Stimulated activated CD8-positive, alpha-beta memory T cell treated with anti-CD3 and anti-CD28 coated beads, Interleukin-2, amount 100 ng/mL, for 48 hours (primary cell): ENCODE measurements at places on chromosomes 5 and 9.

DNA sequence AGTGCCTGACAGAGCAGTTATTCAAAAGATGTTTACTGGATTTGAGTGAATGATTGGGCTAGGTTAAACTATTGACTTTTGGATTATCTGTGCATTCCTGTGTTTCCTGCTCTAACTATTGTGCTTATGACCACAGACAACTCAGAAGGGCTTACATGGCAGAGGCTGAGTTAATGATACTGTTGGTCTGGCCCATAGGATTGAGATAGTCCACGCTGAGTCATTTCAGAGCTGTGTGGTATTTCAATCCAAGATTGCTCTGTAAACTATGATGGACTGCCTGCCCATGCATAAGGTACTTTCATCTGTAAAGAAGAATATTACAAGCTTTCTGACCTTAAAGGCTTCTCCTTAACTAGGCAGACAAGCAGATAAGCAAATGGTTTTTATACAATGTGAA lies 49.1 kb upstream of the SLIT3 start:
- DNase-seq = no peak

DNA sequence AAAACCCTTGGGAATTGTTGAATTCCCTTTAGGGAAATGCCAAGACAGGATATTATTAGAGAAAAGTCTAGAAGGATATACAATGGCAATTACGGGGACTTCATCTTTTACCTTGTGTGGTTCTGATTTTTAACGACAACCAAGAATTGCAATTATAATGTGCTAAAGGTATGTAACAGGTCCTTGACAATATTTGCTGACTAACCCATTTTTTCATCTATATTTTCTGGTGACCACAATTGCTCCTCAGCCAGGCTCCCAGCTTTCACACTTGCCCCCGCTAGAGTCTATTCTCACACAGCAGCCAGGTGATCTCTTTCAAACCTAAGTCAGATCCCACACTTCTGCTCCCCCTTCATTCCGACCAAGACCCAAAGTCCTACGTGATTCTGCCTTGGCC lies 34.3 kb downstream of the BARHL1 start:
- DNase-seq = no peak

GRCh38 chr9:121476156-121476555 lies 23.5 kb downstream of the GGTA1 start:
- no peak for DNase-seq

GRCh38 chr9:81782313-81782995 lies 93.1 kb upstream of the TLE1 start:
- no peak for DNase-seq

GRCh38 chr9:36191686-36192085 lies 965 bp downstream of the CLTA start:
- no peak for DNase-seq

- DNase-seq = no peak
Observed at GRCh38 chr5:10577371-10578292, 13.8 kb downstream of the ANKRD33B start.

DNA sequence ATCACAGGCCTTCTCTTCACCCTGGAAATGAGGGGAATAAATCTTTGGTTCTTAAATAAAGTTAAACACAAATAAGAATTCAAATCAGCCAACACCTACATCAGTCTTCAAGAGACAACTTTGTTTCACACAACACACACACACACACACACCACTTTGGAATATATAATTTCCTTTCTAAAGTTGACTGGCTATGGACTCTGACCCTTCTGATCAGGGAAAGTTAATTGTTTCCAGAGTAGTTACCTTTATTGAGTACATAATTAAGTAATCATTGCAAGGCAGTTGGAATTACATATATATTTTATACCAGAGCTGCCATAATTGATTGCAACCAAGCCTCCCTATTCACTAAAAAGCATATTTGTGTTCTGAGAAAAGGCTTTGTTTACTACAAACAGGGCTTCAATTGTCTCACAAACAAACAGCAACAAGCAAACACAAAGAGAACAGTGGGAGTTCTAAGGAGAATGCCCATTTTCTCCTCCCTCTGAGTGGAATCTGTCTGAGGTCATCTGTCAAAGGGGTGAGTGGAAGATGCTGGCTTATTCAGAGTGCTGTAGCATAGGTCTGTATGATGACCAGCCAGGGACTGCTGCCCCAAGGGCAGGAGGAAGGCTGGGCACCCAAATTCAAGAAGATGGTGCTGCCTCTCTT lies 136.6 kb downstream of the SEMA6A start:
- no peak for DNase-seq

- no peak for DNase-seq
Observed at GRCh38 chr5:31617867-31618266, 21.1 kb upstream of the PDZD2 start.

- DNase-seq = no peak
Observed at GRCh38 chr5:59174248-59174844, 591.5 kb downstream of the RAB3C start.

DNA sequence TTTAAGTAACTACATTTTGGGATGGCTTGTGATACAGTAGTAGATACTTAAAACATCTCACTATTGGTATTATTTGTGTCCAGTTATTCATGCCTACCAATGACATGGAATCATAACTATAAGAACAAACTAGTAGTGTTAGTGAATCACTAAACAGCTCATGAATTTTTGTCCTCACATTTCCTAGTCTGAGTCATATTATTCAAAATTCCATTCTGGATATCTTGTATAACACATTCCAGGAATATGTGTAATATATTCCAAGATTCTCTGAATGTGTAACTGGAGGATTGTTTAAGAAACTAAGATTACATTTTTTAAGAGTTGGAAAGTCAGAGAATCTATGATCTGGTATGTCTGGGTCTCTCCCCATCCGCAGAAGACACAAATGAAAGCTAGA lies 565.3 kb upstream of the ZNF608 start:
- DNase-seq = no peak

GRCh38 chr5:78260771-78261170 lies 33.7 kb downstream of the AP3B1 start:
- no peak for DNase-seq

GRCh38 chr9:128118971-128119665 lies 8.4 kb downstream of the PTGES2 start:
- no peak for DNase-seq

GRCh38 chr9:36788534-36788933 lies 215.8 kb downstream of the MELK start:
- DNase-seq = no peak

DNA sequence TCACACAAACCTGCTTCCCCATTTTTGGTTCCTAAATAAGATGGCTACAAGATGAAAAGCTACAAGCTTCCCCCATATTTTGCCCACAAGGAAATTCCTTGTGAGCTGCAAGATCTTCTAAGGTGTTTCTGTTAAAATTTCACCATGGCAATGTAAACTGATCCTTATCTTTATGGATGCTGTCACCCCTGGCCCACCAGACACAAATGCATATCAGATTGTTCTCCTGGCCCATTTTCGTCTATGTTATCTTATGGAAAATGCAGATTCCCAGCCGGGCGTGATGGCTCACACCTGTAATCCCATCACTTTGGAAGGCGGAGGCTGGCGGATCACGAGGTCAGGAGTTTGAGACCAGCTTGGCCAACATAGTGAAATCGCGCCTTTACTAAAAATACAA lies 65.1 kb upstream of the IL6ST start:
- DNase-seq = no peak

DNA sequence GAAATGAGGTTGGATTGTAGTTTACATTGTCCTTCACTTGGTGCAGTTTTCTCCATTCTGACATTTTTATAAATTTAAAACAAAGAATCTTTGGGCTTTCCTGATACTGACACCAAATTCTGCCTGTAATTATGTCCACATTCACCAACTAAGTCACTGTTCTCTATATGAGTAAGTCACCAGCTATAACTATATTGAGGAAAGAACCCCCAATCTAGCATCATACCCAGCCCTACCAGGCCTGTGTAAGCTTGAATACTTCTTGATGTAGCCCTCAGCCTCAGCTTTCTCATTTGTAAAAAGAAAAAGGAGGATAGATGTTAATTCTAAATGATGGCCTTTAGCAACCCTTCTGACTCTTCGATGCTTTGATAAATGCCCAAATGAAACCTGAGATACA lies 112.7 kb upstream of the FST start:
- DNase-seq = no peak

- no peak for DNase-seq
Observed at GRCh38 chr5:15521381-15522186, 21.6 kb downstream of the FBXL7 start.

DNA sequence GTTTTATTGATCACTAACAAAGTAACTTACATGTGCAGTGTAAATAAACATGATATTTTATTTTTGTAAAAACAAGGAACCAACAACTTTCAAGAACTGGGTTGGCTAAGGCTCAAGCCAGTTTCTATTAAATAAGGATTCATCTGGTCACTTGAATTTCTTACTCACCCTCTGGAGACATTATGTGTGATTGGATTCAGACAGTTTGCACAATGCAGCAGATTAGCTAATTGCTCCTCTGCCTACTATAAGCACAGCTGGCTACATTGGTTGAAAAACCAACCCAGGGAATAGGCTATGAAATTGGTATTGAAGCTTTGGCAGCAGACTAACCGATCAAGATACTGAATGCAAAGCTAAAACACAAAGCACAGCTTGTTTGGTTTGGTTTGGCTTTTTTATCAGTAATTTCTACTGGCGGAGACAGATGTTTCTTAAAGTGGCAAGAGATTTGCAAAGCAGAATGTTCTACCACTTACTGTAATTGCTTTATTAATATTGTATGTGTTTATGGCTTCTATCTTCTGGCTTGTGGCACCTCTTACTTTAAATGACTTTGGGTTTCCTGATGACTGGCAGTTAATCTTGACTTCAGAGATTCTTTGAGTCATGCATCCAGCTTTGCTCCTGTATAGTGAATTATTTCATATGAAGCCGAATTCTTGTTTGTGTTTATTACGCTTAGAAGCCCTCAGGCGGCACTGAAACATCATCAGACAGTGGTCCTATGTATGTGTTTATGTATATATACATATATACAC lies 231.5 kb downstream of the MPDZ start:
- DNase-seq = no peak

DNA sequence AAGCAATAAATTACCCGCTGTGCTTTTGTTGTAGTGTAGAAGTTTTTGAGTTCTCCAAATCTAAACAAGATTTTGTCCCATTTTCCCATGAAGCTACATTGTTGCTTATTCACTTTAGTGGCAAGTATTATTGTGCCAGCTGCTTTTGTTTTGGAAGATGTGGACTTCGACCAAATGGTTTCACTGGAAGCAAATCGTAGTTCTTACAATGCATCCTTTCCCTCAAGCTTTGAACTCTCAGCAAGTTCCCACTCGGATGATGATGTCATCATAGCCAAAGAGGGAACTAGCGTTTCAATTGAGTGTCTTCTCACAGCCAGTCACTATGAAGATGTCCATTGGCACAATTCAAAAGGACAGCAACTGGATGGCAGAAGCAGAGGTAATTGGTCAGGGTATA lies 10.9 kb downstream of the MFAP3 start:
- no peak for DNase-seq

GRCh38 chr5:172721455-172722326 lies 49.3 kb downstream of the DUSP1 start:
- DNase-seq = no peak

GRCh38 chr5:107769519-107769918 lies 98.8 kb upstream of the EFNA5 start:
- no peak for DNase-seq

DNA sequence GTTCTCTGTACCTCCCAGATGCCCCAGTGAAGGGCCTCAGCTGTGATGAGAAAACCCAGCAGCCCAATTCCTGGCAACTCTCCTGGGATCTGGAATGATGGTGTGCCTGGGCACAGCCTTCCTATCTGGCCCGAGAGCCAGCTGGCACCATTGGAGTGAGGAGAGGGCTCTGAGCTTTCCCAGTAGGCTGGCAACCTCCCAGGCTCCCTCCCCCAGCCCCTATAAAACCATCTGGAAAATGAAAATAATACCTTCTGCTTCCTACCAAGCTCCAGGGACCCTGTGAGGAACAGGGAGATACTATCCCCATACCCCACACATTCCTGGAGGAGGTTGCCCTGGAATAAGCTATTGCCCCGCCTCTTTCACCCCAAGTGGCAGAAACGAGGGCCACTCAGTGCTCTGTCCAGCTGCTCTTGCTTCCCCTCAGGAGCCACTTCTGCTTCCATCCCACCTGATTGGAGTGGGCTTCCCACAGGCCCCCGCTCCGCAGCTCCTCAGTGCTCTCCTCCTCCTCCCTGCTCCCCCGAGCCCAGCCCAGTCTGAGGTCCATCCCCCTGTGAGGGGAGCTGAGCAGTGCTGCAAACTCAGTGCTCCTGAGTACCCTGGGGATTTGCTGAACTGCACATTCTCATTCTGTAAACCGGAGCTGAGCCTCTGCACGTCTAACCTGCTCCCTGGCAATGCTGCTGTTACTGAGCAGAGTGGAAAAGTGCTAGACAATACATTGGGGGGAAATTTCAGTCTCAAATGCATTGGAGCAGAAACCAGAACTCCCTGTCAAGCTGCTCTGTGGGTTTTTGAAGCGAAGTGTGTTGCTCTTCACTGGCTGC lies 74.7 kb downstream of the THBS4 start:
- DNase-seq = no peak

DNA sequence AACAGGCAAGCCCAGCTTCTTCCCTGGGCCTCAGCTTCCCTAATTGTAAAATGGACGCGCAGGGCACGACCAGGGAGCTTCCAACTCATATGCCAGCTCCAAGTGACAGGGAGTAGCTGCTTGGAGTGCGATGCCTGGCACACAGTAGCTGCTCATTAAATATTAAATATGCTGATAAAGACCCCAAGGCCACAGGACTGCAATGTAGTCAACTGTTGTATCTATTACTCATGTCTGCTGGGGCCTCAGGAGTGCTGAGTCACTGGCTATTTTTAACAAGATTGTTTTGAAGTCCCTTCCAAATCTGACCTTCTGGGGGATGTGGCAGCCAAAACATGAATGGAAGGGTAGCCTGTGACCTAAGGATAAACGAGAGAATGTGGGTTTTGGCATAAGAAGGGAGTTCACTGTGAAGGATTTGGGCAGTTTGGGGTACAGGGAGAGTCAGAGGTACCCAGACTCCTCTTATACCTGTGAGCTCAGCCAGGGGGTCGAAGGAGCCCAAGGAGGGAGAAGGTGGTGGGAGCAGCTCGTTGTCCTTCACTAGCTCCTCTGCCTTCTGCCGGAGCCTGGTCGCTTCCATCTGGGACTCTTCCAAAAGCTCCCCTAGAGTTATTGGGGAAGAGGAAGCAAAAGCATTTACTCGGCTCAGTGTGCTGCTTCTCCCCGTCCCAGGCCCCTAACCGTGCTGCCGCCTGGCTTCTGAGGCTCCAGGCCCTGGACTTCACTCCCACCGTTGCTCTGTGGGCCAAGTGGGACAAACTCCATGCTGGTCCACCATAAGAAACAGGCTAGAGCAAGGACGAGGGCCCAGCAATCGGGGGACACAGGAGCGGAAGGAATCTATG lies 17.5 kb downstream of the TNIP1 start:
- DNase-seq = no peak

- DNase-seq = no peak
Observed at GRCh38 chr5:142063878-142064331, 44.7 kb upstream of the NDFIP1 start.

DNA sequence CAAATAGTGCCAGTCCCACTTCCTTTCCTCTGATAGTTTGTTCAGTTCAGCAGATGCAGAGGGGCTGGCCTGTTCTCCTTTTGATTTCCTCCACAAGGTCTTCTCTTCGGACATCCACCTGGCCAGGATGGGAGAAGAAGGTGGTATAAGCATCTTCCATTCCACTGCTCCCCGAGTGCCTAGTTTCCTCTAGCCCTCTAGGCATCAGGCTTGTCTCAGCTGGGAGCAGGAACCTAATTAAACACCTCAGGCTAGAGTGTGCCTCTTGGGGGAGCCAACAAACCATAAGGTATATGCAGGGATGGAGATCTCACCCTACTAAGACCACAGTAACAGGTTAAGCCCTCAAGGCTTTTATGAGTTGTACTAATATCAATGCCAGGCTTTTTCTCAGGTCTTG lies 835 bp upstream of the DND1 start:
- no peak for DNase-seq

- DNase-seq = no peak
Observed at GRCh38 chr5:111975133-111975532, 218.1 kb upstream of the NREP start.
